ENCODE measurements at places on chromosomes 16 and 17.

GRCh38 chr16:57949595-57950238 is 21.2 kb downstream of the CNGB1 start:
- no peak for DNase-seq

DNA sequence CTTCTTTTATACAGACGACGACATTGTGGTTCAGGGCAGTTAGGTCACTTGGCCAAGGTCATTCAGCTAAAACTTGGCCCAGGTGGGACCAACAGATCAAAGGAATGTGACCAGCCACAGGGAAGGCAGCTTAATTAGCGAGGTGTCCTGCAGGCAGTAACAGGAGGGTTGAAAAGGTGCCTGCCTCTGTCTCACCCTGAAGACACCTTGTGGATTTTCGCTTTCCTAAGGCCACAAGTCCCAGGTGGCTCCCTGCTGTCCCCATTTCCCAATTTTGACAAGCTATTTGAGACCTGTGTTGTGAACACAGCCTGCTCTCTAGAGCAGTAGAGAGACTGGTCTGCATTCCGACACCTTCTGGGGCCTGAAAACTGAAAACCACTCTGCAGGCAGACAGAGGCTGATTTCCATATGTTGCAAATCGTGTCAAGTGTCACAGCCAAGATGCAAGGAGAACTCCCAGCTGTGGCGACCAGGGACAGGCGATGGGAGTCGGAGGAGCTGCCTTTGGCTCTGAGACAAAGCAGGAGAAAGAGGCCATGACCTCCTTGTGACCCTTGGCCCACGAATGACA is 593.1 kb upstream of the CDH5 start:
- no peak for DNase-seq

- no peak for DNase-seq
Measured at GRCh38 chr17:78895322-78895721, 7.7 kb downstream of the CEP295NL start.

GRCh38 chr16:3140603-3141427 is 6.0 kb downstream of the ZNF213 start:
- no peak for DNase-seq

DNA sequence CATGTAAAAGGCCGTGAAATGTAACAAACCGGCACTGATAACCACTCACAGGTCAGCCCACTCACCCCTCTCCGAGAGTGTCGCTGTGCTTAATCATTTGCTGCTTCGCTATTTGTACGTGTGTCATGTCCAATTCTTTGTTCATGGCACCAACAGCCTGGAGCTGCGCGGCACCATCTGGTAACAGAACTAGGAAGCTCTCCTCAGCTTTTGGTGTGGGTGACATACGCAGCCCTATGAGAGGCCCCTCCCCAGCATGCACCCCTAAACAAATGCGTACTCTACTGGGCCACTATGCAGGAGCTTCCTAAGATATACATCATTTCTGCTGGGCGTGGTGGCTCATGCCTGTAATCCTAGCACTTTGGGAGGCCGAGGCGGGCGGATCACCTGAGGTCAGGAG is 2.3 kb upstream of the PECAM1 start:
- no peak for DNase-seq

DNA sequence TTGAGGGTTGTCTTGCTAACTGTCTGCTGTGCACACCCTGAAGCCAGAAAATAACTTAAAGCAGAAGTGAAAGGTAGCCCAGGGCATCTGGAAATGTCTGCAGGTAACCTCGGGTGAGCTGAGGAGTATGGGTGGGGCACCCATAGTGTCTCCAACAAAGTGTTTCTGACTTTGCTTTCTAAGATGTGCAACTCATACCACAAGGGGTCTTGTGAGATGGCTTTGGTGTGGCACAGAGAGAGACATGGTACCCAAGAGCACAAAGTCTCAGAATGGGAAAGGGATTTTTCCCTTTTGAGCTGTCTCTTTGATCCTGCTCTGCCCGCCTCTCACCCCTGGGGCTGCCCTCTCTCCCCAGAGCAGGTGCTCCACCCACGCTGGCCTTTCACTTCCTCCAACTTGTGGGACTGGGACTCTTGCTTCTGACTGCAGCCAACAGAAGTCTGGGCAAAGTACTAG is 6.9 kb downstream of the CHD9 start:
- no peak for DNase-seq

DNA sequence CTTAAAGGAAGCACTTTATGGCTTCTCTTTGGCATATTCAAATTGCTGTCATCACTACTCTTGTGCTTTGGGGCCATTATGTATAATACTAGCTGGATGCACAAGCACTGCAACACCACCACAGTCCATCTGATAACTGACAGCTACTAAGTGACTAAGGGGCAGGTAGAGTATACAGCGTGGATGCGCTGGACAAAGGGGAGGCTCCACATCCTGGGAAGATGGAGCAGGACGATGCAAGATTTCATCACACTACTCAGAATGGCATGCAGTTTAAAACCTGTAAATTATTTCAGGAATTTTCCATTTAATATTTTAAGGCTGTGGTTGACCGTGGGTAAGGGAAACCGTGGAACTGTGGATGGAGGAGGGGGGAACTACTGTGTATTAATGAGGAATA is 25.0 kb downstream of the MPRIP start:
- no peak for DNase-seq

- no peak for DNase-seq
Measured at GRCh38 chr16:55046916-55047315, 116.3 kb downstream of the IRX5 start.

DNA sequence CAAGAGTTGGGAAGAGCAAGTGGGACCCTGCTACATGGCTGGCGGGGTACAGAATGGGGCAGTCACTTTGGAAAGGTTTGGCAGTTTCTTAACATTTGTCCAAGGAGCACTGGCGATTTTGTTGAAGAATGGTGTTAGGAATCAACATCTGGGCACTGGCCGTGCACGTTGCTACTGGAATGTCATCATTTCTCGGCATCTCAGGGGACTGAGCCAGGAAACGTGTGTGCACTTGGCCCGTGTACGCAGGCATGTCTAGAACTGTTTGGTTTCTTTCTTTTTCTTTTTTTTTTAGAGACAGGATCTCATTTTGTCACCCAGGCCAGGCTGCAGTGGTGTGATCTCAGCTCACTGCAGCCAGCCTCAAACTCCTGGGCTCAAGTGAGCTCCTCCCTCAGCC is 17.3 kb upstream of the FOXK2 start:
- DNase-seq: no peak

GRCh38 chr17:39139561-39139960 is 11.9 kb downstream of the PLXDC1 start:
- no peak for DNase-seq

DNA sequence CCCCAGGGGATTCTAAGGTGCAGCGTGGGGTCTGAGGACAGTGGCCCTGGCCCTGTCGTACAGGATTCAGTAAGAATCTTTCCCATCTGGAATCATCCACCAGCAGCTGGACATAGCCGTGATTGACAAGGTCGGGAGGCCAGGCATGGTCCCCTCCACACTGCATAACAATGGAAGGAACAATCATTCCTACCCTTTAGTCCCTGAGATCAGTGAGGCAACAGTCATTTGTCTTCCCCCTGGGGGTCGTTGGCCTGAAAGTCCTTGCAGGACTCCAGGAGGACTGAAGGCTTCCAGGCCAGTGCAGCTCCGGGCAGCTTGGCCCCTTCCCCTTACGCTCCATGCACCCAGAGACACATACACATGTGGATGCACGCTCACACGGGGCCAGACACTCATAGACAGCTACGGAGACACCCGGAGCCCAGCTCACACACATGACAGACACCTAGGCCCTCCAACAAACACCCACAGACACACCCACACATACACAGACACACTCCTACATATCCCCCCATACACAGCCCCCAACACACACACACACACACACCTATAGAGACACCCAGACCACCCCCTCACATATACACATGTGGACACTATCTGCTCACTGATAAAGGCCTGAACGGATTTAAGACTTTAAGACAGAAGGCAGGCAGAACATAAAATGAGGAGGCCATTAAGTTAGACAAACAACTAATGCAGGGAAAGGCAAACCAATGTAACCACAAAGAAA is 42.9 kb downstream of the LITAF start:
- DNase-seq: no peak

GRCh38 chr16:68113059-68113761 is 28.0 kb downstream of the NFATC3 start:
- DNase-seq: no peak

GRCh38 chr17:77809814-77810213 is 148.7 kb upstream of the TNRC6C start:
- no peak for DNase-seq

- no peak for DNase-seq
Measured at GRCh38 chr16:77444147-77444460, 9.3 kb upstream of the ADAMTS18 start.

All from stimulated activated CD4-positive, alpha-beta T cell treated with anti-CD3 and anti-CD28 coated beads, Interleukin-1b, Interleukin-23, amount 100 ng/mL, for 1 hour (primary cell).